Hematopoietic multipotent progenitor cell treated with erythropoietin and hydrocortisone succinate and interleukin-3 and kit ligand, for 4 days (in vitro differentiated cells): ENCODE measurements at places on chromosomes 1 and 21.

GRCh38 chr1:97247196-97247595, 525.6 kb downstream of the PTBP2 start:
- peak; percentile 51 for DNase-seq

DNA sequence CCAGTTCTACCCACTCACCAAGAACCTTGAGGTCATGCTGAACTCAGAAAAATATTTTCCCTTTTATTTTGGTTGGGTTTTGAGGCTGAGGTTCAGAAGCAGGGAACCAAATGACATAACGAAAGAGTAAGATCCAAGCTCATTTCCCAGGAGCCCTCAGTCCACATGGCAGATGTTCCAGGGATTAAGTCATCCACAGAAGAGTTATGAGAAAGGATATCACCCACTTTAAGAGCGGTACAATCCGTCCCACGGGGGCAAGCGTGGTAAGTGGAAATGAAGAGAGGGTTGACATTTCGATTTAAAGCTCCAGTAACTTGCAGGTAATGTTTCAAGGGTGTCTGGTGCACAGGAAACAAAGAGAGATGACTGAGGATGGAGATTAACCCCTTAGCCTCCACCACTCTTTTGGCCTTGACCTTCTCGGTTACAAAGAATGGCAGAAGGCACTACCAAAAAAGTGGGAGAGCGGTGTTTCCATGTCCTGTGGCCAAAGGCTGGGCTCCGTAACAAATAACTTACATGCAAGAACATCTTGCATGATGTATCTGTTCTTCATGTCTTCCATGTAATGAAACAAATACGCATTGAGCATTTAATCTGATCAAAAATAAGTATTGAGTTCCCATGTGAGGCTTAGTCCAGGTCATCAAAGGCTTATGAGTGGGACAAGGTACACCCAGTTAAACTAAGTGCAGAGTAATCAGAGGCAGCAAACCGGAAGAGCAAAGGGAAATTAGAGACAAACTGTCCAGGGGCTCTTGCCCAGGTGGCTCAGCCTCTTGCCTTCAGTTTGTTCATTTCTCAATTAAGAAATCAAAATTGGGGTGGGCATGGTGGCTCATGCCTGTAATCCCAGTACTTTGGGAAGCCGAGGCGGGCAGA, 241.4 kb downstream of the TOMM20 start:
- DNase-seq = no peak

DNA sequence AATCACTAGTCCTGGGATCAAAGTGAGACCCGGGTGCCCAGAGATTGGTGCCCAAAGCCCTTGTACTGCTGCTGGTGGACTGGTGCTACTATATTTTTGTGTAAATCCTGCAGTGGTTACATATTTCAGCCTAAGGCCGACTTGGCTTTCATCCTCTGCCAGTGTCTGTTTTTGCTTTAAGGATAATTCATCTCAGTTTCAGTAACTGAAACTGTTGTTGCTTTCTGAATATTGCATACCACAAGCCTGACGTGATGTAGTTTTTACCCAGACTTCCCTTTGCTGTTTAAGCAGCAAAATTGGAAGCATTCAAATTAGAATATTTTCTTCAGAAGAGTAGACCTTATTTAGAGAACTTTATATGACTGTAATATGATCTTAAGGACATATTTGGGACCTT, 341.8 kb downstream of the RYR2 start:
- DNase-seq = no peak

GRCh38 chr1:2480236-2480985, 4.3 kb downstream of the PLCH2 start:
- no peak for DNase-seq

DNA sequence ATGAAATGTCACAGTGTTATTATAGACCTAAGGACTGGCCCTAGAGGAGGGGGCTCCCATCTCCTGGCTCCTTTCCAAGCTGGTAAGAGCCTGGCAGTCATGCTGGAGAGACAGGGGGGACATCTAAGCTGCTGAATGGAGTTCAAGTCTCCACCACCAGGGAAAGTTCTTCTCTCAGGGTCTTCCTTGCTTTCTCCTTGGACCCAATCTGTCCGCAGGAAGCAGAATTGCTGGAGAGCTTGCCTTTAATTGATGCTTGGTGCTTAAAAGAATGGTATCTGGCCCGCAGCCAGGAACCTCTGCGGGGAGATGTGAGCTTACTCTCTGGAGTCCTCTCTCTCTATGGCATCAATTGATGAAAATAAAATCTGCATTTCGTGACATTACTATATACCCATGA, 25.1 kb downstream of the IRF2BP2 start:
- DNase-seq = no peak

GRCh38 chr1:163305441-163305840, 16.3 kb upstream of the NUF2 start:
- DNase-seq = no peak

DNA sequence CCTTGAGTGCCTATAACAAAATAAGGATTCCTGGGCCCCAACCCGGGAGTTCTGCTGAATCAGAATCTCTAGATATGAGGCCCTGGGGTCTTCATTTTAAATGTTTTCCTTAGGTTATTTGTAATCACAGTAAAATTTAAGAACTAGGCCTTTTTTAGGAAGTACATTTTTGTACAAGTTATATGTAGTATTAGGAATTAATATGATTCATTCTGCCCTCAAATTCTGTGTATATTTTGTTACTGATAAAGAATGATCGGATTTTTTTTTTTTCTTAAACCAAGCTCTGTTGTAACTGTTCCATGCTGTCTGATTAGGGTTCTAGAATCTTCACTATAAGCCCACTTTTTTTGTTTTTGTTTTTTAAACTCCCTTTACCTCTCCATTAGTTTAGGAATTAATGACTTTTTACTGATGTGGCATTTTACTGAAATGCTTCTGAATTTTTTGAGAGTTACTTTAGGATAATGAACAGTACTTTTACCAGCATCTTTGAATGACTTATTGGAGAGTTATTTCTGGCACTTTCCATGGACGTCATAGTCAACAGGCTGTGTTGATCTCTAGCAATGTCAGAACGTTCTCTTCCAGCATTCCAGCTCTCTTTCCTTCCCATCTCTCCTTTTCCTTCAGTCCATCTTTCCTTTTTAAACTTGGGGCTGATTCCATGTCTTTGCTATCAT, 48.3 kb downstream of the CLIC4 start:
- no peak for DNase-seq

DNA sequence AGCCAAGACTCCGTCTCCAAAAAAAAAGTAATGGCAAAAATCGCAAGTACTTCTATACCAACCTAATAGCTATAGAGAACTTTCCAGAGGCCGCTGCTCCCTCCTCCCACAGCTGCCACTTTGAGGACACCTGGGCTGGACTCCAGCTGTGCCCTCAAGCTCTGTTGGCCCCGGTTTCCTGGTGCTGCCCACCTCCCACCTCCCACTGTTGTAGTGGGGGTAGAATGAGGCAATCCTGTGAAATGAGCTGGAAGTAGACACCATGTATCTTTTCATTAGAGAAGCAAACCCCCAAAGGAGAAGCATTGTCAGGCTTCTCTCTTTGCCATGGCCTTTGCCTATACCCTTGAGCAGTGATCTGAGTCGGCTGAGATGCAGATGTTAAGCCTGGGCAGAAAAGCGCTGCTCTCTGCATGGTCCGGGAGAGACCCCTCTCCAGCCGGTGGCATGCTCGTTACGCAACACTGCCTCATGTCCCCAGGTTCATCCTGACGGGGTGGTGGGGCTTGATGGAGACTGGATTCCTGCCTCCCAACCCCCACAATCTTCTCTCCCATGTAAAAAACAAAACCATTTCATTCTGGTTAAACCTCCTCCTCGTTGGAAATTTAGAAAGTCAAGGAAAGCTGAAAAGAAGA, 39.7 kb downstream of the SIM2 start:
- DNase-seq = no peak

DNA sequence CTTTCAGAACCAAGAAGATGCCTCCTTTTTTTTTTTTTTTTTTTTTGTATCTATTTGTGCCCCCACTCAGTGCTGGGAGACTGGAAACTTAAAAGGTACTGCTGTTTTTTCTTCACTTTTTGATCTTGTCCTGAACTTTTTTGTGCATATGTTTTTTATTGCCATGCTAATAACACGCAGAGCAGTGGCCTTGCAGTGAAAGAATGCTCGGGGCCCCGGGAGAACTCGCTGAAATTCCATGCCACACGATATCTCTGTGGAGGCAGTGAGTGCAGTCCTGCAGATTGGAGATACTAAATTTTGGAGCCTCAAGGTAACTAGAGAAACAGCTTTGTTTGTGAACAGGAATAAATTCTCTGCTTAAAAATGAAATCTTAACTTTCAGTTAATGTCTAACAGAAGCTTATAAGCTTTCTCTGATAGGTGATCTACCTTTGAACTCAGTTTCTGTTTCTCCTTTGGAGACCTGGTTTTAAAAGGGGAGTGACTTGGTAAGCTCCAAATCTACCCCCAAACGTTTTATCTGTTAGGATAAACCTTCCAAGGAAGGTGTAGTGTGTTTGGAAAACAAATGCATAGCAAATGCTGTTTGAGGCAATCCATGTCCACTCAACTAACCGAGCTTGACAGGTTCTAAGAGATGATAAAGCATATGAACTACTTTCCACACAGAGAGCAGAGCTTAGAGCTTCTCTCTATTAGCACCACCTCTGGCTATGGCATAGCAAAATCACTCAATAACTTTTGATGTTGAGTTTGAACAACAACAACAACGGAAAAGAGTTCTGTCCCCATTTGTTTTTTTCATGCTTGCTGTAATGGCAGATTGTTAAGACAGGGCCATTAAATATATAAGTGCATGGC, 113.7 kb upstream of the PLXNA2 start:
- no peak for DNase-seq

DNA sequence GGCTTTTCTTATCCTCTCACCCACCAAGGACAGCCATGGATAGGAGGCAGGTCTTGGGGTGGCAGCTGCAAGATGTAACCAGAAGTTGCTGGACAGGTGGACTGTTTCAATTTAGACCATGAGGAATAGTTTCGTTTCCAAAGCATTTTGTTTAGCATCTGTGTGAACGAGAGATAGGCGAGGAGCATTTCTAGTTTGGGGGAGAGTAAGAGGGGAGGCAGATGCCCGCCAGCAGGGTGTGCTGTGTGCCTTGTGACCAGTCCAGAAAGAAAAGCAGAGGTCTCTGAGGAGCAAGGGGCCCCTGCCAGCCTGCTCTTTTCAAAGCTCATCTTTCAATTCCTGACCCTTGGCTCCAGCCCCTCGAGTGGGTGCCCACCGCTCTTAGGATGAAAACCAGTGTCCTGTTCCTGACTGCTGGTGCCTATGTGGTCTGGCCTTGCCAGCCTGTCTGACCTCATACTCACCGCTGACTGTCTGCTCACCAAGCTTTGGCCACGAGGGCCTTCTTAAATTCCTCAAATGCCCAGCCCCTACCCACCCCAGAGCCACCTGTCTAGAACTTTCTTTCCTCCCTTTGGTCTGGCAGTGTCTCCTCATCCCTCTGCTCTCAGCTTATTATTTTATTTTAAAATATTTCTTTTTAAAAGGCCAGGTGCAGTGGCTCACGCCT, 8.5 kb downstream of the SERINC2 start:
- peak; percentile 72 for DNase-seq

DNA sequence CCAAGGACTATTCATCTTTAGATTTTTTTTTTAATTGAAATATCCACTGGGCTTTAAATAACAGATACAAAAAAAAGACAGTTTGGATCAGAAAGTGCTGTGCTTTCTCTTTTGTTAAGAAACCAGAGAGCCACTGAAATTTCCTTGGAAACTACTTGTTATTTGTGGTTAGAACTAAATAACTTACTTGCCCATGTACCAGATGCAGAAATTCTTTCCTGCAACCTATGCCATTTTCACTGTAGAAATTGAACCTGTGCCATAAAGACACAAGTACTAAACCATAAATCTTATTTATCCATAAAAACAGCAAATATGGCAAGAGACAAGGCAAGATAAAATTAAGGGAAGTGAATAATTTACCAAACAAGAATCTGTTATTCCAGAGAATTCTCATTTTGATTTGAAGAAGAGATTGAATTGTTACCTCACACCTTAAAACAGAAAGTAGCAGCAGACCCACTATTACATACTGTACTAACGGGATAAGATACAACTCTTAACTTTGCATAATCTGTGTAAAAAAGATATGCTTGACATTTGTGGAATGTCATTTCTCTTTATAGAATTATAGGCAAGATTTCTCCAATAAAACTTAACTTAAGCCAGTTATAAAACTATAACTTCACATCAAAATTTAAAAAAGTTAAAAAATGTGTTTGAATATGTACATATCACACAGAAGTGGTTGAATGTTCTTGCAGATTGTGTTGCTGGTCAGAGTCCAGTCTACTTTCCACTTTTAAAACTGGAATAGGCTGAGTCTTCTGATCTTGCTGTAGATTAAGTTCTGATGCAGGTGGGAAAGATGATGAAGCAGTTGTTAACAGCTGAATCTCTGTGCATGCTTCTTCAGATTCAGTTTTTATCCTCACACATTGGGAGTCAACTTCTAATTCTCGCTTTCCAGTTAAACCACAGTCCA, 6.3 kb upstream of the PHTF1 start:
- no peak for DNase-seq

DNA sequence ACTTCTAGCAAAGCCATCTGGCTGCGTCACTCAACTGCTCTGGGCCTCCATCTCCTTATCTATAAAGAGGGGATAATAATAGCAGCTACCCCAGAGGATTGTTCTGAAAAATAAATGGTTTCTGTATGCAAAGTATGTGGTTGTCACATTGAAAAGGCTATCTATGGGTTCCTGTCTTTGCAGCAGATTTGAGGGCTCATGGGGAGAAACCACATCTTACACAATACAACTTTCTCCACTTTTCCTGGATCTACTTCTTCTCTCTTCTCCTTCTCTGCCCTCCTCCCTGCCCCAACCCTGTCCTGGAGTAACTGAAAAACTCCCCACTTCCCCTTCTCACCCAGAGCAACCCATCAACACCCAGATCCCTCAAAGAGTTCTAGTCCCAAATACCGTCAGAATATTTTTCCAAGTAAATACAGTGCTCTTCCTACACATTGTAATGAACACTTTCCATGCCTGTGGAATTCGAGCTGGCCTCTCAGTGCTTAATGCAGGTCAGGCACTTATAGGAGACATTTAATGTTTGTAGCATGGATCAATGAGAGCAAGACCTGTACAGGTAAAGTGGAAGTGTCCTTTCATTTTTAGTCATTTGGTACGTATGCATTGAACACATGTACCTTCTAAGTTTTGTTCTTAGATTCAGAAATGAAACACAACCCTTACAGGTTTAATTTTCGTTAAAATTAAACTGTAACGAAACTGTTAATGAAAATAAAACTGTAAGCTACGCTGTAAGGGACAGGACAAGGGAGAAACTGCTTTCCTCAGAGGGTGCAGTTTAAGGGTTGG, 131.9 kb downstream of the AK5 start:
- DNase-seq = peak; percentile 72

DNA sequence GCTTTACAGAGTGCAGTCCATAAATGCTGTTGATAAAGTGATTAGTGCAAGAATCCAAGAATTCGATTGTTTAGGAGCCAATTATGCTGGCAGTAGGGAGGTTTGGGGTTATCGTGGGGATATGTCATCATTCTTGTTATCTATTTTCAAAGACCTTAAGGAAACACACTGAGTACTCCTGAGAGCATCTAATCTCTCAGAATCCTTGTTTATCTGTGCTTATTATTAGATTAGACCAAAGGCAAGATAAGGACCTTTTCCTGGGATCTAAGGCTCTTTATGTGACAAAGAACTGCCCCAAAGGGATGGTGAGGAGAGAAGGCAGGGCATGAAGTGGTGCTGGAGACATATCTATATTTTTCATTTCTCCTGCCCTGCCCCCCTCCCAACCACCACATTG, 139.1 kb downstream of the TSEN15 start:
- DNase-seq = no peak
